Thoracic aorta (tissue), 2 donors: ENCODE measurements at places on chromosomes 5 and 9.

DNA sequence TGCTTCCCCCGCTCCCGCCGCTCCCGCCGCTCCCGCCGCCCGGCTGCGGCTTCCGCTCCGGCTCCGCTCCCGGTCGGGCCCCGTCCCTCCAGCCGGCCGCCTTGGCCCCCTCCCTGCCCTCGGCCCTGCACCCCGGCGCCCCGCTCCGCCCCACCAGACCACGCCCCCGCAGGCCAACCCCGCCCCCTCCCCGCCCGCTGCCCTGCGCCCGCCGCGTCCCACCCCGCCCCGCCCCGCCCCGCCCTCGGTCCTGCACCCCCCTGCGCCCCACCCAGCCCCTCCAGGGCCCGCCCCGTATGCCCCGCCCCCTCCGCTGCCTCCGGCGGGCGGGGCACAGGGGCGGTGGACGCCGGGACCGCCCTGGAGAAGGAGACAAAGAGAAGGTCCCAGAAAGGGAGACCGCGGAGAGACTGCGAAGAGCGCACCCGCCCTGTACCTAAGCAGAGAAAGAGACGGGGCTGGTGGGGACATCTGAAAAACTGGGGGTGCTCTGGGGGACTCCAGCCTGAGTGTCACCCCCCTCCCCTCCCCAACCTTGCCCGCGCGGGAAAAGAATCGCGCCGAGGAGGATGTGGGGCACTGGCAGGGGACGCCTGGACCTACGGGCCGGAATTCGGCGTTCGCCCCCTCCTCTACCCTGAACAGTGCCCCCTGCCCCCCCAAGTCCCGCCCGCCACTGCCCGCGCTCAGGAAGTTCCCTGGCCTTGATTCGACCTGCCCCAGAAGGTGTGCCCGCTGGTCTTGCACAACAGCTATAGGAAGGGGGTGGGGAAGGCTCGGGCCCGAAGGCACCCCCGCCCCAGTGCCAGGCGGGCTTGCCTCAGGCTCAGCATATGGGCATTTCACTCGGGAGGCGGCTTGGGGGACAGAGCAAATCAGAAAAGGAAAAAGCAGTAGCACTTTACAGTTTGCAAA is 42.8 kb upstream of the STXBP1 start:
- DNase-seq = no peak

GRCh38 chr9:61668846-61669245 is 479.0 kb downstream of the SPATA31A7 start:
- DNase-seq = no peak

GRCh38 chr9:93365427-93366118 is 85.9 kb upstream of the FAM120A start:
- DNase-seq = no peak

GRCh38 chr5:136279314-136279713 is 86.0 kb downstream of the TRPC7 start:
- no peak for DNase-seq

GRCh38 chr5:175557778-175558177 is 79.4 kb downstream of the SFXN1 start:
- DNase-seq = no peak
